ENCODE measurements at places on chromosomes 3 and 15.
A peak's percentile ranks its signal among the peaks of the same experiment; 100 is the strongest.

GRCh38 chr3:42814914-42815507 lies 5.8 kb downstream of the ACKR2 start:
- DNase-seq, result no peak

- DNase-seq, result no peak
Observed at GRCh38 chr3:163622384-163622783, 1455.9 kb downstream of the SI start.

DNA sequence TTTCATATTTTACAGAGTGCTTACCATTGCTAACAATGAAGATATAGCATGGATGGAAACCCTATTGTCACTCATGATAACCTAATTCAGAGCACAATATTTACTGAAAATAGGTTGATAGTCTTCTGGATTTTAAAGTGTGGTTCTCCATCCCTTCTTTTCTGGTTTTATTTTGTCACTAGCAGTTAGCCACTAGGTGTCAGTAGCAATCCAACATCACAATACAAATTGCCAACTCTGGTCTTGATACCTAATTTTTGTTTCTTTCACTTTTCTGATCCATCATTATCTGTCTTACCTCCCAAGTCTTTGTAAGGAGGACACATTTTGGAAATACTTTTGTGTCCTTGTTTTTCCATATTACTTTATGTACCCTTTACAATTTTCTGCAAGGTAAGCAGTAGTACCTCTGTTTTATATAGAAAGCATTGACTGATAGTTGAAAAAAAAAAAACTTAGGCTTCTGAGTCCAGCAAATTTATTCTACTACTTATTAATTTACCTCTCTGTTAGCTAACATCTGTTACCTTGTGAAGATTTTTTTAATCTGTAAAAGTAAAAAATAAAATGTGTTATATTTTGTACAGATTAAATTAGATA lies 28.3 kb upstream of the CRYBG3 start:
- DNase-seq, result no peak

DNA sequence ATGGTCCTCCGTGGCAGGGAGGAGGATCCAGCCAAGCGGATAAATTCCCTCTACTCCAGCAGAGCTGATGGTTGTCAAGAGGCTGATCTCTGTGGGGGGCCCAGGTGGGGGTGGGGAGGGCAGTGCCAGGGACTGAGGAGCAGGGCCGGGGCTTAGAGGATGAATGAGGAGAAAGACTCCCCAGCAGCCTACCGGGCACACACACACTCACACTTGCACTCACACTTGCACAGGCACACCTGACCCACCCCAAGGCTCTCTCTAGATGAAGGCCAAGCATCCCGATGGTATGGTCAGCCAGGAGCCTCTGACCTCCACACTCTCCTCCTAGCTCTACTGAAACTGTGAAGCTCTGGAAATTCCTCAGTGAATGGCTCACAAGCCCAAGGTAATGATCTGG lies 131.3 kb upstream of the PRR20G start:
- DNase-seq, result no peak

GRCh38 chr3:116050311-116050915 lies 394.9 kb downstream of the LSAMP start:
- DNase-seq, result no peak

DNA sequence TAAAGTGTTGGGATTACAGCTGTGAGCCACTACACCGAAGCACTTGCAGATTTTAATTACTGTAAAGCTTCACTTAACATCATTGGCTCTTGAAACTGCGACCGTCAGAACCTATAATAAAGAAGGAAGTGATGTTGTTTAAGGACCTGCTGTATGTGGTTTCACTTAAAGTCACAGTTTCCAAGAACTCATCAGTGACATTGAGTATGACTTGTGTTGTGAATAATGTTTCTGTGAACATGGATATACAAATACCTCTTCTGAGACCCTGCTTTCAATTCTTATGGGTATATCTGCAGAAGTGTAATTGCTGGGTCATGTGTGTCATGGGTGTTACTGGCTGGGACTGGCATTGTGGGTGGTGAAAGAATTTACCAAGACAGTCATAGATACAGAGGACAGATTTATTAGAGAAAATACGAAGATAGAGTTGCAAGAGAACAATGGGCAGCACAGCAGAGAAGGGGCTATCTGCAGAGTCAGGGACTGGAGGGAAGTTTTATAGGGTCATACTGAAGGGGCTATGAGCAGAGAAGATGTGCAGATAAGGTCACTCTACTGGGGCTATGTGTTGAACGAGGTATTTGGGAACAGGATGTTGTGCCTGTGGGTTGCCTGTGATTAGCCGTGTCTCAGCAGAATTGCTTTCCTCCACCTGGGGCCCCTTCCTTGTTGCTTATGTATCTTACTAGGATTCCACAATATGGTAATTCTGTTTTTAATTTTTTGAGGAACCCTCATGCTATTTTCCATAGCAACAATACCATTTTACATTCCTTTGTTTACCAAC lies 4.5 kb downstream of the NDUFB5 start:
- peak; percentile 18 for DNase-seq

DNA sequence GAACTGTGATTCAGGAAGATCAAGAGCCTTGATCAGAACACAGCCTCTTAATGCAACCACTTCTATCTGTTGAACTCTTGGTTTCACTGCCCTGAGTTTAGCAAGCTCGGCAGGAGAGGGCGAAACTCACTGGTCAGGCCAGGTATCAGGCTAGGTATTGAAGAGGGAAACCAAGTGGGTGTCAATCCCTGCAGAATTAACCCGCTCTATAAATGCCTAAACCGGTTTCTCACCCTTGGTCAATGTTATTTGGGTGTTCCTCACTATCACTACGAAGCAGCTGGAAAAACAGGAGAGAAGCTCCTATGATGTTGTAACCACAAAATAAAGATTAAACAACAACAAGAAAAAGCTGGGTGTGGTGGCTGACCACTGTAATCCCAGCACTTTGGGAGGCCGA lies 23.9 kb downstream of the LIPH start:
- no peak for DNase-seq

GRCh38 chr15:68774120-68774519 lies 46.6 kb downstream of the ANP32A start:
- no peak for DNase-seq

- no peak for DNase-seq
Observed at GRCh38 chr3:77825001-77825827, 785.3 kb downstream of the ROBO2 start.

- DNase-seq, result no peak
Observed at GRCh38 chr3:58124387-58124786, 86.4 kb downstream of the DNASE1L3 start.

- DNase-seq, result no peak
Observed at GRCh38 chr3:7082244-7082643, 221.3 kb downstream of the GRM7 start.

- no peak for DNase-seq
Observed at GRCh38 chr3:195104340-195104739, 166.6 kb downstream of the XXYLT1 start.

DNA sequence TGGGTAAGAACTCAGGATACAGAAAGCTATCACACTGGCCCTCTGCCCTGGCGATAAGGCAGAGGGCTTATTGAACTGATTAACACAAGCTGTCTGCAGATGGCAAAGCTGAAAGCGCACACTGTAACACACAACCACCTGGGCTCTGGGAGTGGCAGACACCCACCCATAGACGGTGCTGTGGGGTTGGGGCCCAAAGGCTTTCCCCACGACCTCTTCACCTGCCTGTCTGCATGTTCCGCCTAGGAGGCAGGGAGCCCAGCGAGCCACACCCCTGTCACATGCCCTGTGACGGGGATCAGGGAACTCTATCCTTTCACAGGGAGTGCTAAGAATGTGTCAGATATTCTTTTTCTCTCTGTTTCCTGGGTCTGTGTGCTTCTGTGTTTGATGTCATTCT lies 12.1 kb upstream of the TFG start:
- no peak for DNase-seq

- DNase-seq, result no peak
Observed at GRCh38 chr3:58198804-58199203, 12.0 kb downstream of the DNASE1L3 start.

- DNase-seq, result no peak
Observed at GRCh38 chr15:88454867-88455810, 12.0 kb downstream of the MRPL46 start.

DNA sequence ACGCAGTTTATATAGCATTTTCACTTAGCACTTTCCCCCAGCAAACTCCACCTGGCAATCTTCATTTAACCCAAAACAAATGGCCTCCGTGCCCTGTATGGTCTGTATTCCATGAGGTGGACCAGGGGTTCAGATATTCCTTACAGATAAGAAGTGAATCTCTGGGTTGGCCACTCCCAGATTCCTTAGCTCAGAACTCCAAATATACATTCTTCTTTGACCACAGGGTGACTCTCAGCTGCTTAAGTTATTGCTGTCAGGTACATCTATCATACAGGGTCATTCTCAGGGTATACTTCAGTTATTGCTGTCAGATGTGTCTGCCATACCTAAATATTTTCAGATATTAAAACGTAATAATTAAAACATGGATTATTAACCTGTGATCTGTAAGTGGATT lies 229.8 kb downstream of the TBL1XR1 start:
- DNase-seq, result no peak

Measured in stimulated activated naive B cell treated with anti-CD40 and anti-IgM and Interleukin-4, amounts not matched to agents 10 μg/mL and 1 μg/mL and 100 μg/mL, for 72 hours (primary cell).